ENCODE measurements at places on chromosomes 13 and 19. TPM values are rescaled to one million over a fixed set of nuclear protein-coding genes. Genes with fewer than 3 reads are reported as not detected.
A peak's percentile ranks its signal among the peaks of the same experiment; 100 is the strongest.

GRCh38 chr13:111503905-111504695 lies 183.7 kb downstream of the TEX29 start:
- no peak for DNase-seq

- no peak for DNase-seq
Measured at GRCh38 chr13:28820099-28821051, at the start of gene MTUS2. Gene MTUS2, plus strand, starts transcription at chr13:28820339.

DNA sequence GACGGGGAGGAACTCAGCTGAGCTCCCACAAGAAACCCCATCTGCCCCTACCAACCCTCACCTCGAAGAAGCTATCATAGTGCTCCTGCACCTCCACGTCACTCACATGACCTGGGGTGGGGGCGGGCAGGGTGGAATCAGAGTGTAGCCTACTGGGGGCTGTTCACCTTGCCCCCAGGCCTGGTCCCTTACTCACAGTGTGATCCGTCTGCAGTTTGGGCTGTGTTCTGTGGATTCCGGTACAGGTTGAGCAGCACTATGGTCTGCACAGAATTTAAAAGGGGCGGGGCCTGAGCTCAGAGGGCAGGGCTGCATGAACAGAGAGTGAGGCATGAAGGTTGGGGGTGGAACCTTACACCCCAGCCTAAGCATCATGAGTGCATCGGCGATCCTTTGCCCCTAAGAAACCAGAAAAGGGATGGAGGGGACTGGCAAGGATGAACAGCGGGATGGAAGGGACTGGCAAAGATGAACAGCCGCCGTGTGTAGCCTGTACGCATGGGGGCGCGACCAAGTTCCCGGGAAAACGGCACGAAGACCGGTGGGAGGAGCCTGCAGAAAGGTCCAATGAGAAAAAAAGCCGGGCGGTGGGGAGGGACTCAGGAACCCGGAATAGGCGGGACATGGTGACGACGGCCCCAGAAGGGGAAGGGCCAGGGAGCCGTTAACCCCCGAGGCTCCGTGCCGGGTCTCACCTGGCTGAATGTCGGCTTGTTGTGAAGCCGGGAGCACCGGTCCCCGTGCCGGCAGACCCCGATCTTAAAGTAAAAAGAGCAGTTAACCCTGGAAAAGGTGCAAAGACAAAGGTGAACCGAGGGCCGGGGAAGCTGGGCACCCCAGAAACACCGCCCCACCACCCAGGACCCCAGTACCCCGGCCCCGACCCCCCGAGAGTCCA lies 539 bp downstream of the U2AF1L4 start:
- peak; percentile 98 for DNase-seq

DNA sequence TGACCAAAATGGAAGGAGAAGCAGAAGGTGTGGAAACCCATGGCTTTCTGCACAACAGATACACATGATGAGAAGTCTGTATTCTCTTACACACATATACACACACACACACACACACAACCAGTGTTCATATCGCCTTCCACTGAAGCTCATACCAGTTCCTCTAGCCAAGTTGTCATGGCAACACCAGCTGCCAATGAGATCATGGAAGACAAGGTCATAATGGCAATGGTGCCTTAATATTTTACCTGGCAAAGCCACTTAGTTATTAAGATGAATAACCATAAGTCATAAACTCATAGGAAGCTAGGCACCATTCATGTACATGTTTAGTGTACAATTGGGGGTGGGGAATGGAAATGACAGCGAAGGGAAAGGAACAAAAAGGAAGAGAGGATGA lies 2.6 kb upstream of the DHRS12 start:
- DNase-seq: peak; percentile 19

GRCh38 chr13:99425485-99426341 lies 75.6 kb upstream of the TM9SF2 start:
- DNase-seq: no peak

GRCh38 chr19:15871570-15871969 lies 26.3 kb downstream of the CYP4F2 start:
- DNase-seq: no peak

- peak; percentile 70 for DNase-seq
Measured at GRCh38 chr13:57633950-57634838, 2.6 kb downstream of the PCDH17 start.

- no peak for DNase-seq
Measured at GRCh38 chr19:51150627-51151026, 8.5 kb downstream of the SIGLEC7 start.

DNA sequence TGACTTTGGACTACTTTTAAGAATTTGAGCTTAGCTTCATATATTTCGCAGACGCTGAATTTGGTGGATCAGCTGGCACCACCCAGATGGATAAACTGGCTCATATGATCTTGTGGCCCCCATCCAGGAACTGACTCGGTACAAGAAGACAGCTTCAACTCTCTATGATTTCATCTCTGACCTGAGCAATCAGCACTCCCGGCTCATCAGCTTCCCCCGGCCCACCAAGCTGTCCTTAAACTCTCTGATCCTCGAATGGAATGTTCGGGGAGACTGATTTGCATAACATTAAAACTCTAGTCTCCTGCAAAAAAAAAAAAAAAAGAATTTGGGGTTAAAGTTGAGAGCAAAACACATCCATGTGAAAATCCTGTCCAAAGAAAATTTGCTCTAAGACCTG lies 71.4 kb upstream of the IRS2 start:
- no peak for DNase-seq

DNA sequence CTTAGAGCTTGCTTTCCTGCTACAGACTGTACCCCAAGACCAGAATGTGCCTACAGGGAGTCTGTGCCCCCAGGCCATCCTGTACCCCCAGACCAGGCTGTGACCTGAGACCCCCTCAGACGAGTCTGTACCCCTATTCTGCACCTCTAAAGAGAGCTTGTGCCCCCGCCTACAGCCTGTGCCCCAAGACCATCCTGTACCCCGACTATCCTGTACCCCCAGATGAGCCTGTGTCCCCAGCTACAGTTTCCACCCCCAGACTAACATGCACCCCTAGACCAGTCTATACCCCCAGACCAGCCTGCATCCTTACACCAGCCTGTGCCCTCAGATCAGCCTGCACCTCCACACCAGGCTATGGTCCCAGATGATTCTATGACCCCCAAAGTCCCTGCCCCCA lies 2.0 kb downstream of the CACNG6 start:
- DNase-seq: no peak

DNA sequence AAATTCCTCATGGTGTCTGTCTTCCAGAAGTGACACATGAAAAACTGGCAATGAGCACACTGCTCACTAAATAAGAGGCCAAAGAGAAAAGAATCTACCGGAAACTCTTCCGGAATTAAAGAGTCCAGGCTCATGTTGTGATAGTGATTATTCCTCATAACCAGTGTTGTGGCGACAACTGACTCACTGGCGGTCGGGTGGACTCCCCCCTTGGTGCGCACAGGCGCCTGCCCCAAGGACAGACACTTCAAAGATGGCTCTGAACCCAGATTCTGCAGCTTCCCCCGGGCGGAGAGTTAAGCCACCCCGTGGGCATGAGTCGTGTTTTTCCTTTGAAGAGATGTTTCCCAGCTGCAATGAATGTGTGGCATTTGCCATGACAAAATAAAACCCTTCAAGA lies 10.3 kb downstream of the IL17D start:
- DNase-seq: no peak

GRCh38 chr13:35496761-35497386 lies 20.4 kb upstream of the MAB21L1 start:
- DNase-seq: no peak

- DNase-seq: no peak
Measured at GRCh38 chr19:40217027-40217810, 965 bp downstream of the TTC9B start.

DNA sequence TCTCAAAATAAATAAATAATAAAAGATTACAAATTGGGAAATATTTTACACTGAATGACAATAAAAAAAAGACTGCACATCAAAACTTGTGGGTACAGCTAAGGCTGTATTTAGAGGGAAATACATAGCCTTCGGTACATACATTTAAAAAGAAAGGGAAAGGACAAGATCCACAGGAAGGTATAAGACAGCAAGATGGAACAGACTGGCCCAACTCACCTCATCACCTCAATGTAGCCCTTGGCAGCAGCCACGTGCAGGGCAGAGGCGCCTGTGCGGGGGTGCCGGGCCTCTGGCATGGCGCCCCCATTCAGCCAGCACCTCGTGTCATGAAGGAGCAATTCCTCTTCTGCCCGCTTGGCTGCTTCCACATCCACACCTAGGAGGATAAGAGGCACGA lies 14.2 kb downstream of the PPP1R12C start:
- no peak for DNase-seq

GRCh38 chr13:42832341-42833096 lies 51.1 kb downstream of the FAM216B start:
- no peak for DNase-seq

DNA sequence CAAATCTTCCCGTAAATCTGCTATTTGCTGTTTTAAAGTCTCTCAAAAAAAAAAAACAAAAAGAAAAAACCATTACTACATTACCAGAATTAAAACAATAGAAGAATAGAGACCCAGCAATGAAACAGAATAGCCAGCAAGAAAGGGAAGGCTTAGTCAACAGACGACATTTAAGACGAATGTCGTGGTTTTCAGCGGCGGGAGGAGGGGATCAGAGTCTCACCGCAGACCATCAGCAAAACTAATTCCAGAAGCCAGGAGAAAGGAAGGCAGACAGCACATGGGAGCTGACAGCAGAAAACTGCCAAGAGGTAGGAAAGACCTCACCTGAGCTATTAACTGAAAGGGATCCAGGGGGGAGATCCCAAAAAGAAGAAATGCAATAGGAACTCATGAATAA lies 128.9 kb downstream of the RNF17 start:
- no peak for DNase-seq

DNA sequence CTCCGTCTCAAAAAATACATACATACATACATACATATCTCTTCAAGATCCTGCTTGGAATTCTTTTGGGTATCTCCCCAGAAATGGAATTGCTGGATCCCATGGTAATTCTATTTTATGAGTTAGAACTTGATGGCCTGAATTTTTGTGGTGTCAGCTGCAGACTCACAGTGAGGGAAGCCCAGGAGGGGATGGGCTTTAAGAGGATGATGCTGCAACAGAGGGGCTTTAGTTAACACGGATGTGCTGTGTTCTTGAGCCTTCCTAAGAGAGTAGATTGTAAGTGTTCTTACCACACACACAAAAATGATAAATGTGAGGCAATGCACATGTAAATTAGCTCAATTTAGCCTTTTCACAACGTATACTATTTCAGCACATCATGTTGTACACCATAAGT lies 31.8 kb downstream of the CACNG6 start:
- DNase-seq: no peak

- no peak for DNase-seq
Measured at GRCh38 chr19:1302533-1303239, 17.0 kb downstream of the EFNA2 start.

DNA sequence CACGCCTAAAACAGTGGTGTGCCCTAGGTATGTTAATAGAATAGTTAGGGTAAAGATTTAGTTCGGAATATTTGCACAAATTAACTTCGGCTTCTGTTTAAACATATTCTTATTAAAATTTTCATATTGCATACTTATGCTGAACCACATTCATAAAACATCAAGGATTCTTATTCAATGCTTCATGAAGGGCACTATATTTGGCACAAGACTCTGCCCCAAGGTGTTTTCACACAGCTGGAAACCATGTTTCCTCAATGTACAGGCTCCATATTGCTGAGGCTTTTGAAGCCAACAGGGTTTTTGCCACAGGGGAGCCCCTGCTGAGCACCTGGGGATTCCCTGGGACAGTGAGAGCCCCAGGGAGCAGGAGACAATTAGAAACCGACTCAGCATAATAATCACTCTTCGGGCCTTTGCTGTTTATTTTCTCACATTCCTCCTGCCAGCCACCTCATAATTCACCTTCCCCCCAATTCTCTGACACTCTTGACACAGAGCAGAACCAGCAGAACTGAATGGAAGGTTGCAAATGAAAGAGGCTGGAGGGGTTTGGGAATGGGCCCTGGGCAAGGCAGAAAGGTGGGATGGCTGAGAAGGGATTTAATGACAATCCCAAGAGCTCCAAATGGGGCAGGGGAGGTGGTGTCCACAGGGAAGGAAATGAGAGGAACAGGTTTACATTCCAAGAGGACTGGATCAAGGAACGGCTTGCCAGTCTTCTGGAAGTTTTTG lies 72.3 kb upstream of the POMP start:
- DNase-seq: no peak

GRCh38 chr19:45058622-45059159 lies 17.6 kb downstream of the ZNF296 start:
- no peak for DNase-seq

- DNase-seq: no peak
Measured at GRCh38 chr13:95505986-95506385, 46.5 kb upstream of the CLDN10 start.

DNA sequence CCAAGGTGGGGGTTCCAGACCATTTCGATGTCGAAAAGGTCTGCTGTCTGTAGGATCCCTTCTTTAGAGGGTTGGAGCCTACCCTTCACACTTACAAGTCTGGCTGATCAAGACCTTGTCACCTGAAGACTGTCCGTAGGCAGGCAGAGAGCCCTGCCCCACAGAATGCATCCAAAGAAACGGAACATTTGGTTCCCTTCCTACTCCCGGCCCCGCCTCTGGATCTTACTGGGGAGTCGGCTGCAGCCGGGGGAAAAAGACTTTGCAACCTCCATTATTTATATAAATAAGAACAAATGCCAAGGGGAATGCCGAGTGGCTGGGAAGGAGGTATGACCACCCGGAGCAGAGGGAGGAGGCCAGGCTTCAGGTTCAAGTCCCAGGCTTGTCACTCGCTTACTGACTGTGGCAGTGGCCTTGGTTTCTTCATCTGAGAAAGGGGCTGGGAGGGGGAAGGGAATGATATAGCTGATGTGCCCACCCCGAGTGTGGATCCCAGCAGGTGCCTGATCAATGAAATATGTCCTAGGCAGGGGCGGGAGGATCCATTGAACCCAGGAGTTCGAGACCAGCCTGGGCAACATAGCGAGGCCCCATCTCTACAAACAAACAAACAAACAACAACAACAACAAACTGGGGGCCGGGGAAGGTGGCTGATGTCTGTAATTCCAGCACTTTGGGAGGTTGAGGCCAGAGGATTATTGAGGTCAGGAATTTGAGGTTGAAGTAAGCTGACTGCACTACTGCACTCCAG lies 48.7 kb downstream of the RFX2 start:
- no peak for DNase-seq

Gene TMIGD2
- not detected for total RNA-seq

Gene ZNF784
- total RNA-seq: 10.9 TPM

Gene SERPINE3
- not detected for total RNA-seq

Gene LILRA1
- 0.51 TPM for total RNA-seq

Gene PLIN4
- total RNA-seq: 89.8 TPM

Gene C19orf53
- total RNA-seq: 91.2 TPM

Gene NLRP4
- total RNA-seq: not detected

Gene SMAD9
- total RNA-seq: 11.5 TPM

Gene GRK1
- total RNA-seq: 0.48 TPM

Gene KIR3DL2
- not detected for total RNA-seq

Gene ZNF253
- total RNA-seq: 8.9 TPM

Gene LILRB4
- 1.2 TPM for total RNA-seq

Gene CGB3
- total RNA-seq: not detected

Gene CD37
- total RNA-seq: 4.8 TPM

Gene SHC2
- total RNA-seq: 16.8 TPM

Gene MAP3K10
- 17.6 TPM for total RNA-seq

Gene MAMSTR
- 3.2 TPM for total RNA-seq

All from cardiac septum (tissue), 1 donor.